ENCODE measurements at places on chromosomes 5 and 9.
A peak's percentile ranks its signal among the peaks of the same experiment; 100 is the strongest.

- DNase-seq = no peak
Measured at GRCh38 chr5:88368201-88368600, 99.6 kb upstream of the TMEM161B start.

GRCh38 chr5:96151891-96152290 is 190.2 kb upstream of the ELL2 start:
- DNase-seq = no peak

- peak; percentile 14 for DNase-seq
Measured at GRCh38 chr9:117644133-117644931, 59.9 kb upstream of the TLR4 start.

DNA sequence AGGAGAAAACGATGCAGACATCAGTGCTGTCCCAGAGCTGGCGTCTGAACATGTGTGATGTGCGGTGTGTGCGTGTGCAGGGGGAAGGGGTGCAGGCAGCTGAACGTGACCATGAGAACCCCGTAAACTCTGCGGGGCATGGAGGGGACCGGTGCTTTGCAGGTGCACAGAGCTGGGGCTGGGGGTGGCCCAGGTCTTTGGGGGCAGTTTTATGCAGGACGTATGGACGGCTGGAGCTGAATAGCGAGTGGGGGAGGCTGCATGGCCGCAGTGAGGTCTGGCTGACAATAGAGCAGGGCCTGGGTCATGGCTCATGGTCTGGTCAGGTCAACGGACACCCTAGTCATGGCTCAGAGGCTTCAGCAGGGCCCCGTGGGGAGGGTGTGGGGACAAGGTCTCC is 3.3 kb upstream of the EXOC3 start:
- DNase-seq = no peak

- DNase-seq = no peak
Measured at GRCh38 chr5:159402311-159402710, 72.0 kb upstream of the IL12B start.

GRCh38 chr9:81079055-81079454 is 610.3 kb downstream of the TLE1 start:
- DNase-seq = no peak

- no peak for DNase-seq
Measured at GRCh38 chr5:95411474-95411873, 20.3 kb downstream of the FAM81B start.

DNA sequence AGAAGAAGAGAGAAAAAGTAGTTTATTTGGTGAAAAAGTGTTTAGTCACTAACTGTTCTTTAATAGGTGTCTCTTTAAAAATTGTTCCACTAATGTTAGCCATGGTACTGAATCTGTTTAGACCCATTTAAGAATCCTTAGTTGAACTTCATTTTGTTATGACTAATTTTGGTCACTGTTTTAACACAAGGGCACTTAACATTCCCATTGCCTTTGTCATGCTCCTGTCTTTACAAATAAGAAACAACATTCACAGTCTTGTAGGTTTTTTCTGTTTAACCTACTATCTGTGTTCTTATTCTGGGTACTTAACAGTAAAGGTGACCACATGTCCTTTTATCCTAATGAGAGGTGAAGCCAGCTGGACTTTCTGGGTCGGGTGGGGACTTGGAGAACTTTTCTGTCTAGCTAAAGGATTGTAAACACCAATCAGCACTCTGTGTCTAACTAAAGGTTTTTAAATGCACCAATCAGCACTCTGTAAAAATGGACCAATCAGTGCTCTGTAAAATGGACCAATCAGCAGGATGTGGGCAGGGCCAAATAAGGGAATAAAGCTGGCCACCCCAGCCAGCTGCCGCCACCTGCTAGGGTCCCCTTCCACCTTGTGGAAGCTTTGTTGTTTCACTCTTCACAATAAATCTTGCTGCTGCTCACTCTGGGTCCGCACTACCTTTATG is 116.7 kb downstream of the WDR70 start:
- DNase-seq = no peak

GRCh38 chr9:132367613-132368313 is 13.0 kb upstream of the SETX start:
- no peak for DNase-seq

- DNase-seq = no peak
Measured at GRCh38 chr9:76887951-76888350, 18.0 kb downstream of the PRUNE2 start.

DNA sequence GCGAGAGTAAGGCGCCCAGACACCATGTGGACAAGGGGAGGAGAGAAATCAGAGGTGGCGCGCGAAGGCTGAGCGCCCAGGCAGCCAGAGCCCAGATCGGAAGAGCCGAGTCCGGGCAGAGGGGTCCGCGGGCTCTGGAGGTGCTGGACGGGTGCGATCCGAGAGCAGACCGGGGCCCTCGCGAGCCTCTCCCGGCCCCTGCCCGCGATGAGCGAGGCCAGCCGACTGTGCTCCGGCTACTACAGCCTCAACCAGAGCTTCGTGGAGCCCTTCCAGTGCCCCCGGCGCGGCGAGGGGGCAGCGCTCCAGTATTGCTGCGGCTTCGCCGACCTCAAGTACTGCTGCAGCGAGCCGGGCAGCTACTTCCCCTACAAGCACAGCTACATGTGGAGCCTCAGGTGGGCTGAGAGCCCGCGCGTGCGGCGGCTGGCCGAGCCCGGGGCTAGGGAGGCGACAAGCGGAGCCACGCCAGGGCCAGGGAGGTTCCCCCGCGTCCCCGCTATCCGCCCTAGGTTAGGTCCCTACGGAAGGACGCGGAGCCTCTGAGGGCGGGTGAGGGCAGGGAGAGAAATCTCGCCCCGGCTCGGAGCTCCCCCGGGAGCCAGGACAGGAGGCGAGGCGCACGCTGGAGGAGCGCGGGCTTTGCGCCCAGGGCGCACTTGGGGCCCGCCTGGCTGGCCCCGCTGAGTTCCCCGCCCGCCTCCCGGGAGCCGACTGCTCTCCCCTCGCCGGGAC is at the start of gene SHISAL2B:
SHISAL2B (plus strand) TSS at position 87 of the 735 bp plus-strand sequence; CDS start at position 208, 121 bp downstream.
- no peak for DNase-seq

DNA sequence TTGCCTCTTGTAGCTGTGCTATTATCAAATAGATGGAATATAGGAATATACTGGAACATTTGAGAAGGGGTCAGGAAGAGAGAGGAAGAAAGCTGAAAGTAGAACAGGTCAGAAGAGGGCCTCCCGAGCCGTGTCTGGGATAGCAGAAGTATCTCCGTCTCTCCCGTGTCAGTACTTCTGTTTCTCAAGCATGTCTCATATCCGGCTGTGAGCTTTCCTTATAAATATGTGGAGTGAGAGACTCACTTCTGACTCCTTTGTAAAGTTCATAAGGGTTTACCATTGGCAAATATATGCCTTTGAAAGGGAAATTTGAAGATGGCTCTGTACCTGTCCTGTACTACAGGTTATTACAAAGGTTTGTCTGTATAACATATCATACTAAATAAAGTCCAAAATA is 50.3 kb downstream of the MOCS2 start:
- DNase-seq = no peak

- no peak for DNase-seq
Measured at GRCh38 chr5:53041071-53041692, 52.0 kb downstream of the ITGA2 start.

- no peak for DNase-seq
Measured at GRCh38 chr5:64384765-64385164, 121.0 kb upstream of the RGS7BP start.

- no peak for DNase-seq
Measured at GRCh38 chr9:127762111-127762676, 16.3 kb downstream of the SH2D3C start.

DNA sequence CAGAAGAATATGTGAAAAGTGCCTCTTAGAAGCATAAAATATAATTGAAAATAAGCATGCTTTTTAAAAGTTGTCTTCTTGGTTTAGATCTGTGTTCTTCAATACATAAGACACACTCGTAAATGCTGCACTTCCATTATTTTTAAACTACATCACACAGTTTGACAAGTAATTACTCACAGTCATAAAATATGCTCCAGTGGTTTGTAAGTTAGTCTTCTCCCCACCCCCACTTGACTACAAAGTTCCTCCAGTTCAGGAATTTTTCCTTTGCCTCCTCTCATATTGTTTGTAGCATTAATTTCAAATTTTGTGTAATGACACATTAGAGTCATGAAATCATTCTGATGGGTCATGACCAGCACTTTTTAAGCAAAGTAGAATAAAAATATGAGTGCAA is 60.3 kb upstream of the PTGER4 start:
- DNase-seq = no peak

- no peak for DNase-seq
Measured at GRCh38 chr5:175325681-175326080, 118.3 kb downstream of the DRD1 start.

DNA sequence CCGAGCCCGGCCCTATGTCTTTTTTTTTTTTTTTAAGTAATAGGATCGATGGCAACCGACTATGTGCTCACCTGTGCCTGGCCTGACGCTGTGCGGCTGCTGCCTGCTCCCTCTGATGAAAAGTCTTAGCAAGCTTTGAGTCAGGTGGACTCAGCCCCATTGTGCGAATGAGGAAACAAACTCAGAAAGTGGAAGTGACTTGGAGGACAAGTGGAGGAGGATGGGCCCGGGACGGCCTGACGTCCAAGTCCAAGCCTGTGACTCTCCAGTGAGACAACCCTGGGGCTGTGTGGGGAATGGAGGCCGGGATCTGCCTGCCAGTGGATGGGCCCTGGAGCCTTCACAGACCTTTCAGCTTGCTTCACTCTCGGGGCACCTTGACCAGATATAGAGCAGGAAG is 57.9 kb downstream of the EXD3 start:
- no peak for DNase-seq

GRCh38 chr5:80632700-80633099 is 21.8 kb upstream of the MSH3 start:
- DNase-seq = no peak

GRCh38 chr5:163760498-163760897 is 255.1 kb downstream of the MAT2B start:
- no peak for DNase-seq

GRCh38 chr5:63958654-63959053 is 3.6 kb downstream of the HTR1A start:
- DNase-seq = no peak

DNA sequence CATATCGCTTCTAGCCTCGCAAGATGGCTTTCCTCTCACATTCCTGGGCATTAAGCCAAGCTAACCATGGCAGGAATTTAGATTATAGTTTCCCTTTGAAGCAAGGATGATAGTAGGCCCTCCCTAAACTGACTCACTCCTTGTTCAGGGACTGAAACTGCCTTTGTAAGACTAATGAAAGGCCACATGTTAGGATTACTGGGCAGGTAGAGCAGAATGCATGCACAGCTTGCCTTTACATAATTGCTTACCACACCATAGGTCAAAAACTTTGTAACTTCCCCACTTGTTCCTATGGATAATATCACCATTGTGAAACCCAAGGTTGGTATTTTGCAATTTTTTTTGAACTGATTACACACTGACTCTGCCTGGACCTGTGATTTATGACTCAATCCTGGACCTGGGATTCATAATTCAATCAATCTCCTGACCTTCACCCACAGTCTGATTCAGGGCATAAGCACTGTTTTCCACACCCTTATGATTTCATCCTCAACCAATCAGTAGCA is 41.0 kb upstream of the PRDM9 start:
- no peak for DNase-seq

DNA sequence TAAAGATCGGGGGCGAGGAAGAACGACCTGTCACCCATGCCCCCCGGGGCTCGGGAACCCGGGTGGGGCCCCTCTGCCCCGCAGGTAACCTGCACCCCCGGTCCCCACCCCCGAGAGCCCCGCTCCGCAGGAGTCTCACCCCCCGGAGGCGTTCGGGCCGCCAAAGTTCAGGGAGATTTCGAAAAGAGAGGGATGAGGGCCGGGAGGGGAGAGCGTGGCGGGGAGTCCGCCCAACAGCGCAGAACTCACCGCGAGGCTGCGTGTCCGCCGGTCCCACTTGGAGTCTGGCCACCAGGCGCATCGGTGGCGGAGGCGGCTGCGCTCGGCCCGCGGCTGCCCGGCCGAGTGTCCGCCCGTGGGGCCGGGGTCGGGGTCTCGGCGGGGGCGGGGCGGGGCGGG is at the start of gene PHF19:
PHF19 (minus strand) TSS at position 347 of the 399 bp plus-strand sequence. CDS start 2,447 bp downstream, outside the sequence.
- no peak for DNase-seq

- no peak for DNase-seq
Measured at GRCh38 chr9:3569529-3569928, 43.7 kb upstream of the RFX3 start.

DNA sequence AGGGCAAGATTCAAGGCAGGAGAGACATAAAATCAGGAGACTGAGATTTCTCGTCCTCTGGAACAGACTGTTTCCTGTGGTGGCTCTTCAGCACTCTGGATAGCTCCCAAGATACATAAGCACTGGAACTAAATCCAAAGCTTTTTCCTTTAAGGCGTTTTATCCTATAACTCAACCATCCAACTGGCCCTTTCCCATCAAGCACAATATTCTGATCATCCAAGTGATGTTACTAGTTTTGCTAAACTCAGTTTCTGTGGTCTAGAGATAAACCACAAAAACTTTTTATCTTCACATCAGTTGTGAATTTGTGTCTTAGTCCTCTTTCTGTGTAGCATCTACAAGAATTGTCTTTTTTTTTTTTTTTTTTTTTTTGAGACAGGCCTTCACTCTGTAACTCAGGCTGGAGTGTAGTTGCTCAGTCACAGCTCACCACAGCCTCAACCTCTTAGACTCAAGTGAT is 299.4 kb downstream of the COX7C start:
- DNase-seq = no peak

- DNase-seq = no peak
Measured at GRCh38 chr5:107853031-107853430, 182.3 kb upstream of the EFNA5 start.

- DNase-seq = no peak
Measured at GRCh38 chr5:177123789-177124485, 9.6 kb upstream of the NSD1 start.

DNA sequence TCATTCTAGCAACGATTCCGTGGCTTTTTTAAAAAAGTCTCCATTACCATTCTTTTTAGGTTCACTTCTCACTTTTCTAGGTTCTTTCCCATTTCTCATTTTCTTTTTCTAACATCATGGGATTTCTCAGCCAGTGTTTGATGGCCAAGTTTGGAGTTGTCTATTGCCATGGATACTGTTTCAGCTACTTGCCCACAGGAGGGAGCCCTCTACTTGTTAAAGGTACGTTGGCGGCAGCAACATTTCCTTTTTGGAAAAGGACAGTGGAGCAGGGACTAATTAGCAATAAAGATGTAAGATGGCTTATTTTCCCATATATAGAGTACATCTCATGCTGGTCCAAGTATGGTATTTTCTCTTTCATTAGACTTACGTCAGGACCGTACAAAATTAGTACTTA is 2257.5 kb upstream of the C9orf72 start:
- DNase-seq = no peak

- no peak for DNase-seq
Measured at GRCh38 chr9:113645978-113646253, 182.4 kb downstream of the RGS3 start.
